Activated CD4-positive, alpha-beta T cell treated with anti-CD3 and anti-CD28 coated beads for 24 hours (primary cell): ENCODE measurements at places on chromosomes 7 and 10.

- no peak for DNase-seq
These were observed 66.4 kb downstream of the MGAM2 start for GRCh38 chr7:142177869-142178268.

GRCh38 chr7:157389951-157390730 lies 53.3 kb downstream of the DNAJB6 start:
- DNase-seq: no peak

DNA sequence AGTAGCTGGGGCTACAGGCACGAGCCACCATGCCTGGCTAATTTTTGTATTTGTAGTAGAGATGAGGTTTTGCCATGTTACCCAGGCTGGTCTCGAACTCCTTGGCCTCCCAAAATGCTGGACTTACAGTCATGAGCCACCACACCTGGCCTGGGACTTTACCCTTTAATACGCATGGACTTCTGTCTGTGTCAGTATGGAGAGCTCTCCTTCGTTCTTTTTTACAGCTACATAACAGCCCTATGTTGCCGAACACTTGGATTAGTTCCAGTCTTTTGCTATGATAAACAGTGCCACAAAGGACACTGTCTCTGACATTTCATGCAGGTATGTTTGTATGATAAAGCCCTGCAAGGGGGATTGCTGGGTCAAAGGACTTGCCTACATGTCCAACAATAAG lies 10.9 kb upstream of the OAT start:
- DNase-seq: no peak

GRCh38 chr7:85828614-85829013 lies 641.8 kb upstream of the SEMA3D start:
- no peak for DNase-seq

DNA sequence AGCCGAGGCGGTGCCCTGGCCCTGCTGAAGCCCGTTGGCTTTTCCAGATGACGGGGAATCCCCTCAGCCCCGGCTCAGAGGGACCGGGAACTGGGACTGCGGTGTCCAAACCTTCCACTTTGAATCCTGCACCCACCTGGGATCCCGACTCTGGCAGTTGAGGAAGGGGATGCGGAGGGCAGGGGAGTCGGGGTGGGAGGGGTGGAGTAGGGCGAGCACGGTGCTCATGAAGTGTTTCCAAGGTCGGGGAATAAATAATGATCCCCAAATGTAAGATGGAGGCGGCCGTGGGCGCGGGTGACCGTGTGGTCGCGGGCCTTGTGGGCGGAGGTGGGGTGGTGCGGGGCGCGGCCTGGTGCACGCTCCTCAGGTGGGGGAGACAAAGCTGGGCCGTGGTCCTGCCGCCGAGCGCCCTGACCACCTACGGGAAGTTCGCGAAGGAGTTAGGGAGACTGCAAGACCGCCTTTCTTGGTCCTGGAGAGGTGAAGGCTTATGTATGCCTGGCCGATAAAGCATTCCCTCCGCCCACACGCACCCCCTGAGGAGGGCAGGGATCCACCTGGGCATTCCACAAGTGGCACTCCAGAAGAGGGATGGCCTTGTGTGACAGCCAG lies 1.4 kb downstream of the MTURN start:
- DNase-seq: no peak

DNA sequence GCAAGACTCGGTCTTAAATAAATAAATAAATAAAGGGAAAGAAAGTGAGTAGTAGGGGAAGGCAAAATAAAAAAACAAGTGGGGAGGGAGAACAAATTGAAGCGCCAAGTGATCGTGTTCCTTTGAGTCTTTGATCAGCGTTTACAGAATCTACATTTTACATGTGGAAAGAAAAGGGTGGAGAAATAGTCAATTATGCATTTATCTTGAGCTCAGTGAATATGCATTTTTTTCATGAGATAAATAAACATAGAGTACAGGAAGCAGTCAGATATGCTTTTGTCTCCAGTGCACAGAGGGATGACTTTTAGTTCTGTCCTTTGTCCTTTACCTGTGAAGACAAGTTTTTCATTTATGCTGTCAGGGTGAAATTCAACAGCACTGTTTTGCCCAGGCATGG lies 6.1 kb upstream of the GUSB start:
- DNase-seq: no peak

GRCh38 chr7:144725070-144725469 lies 110.8 kb downstream of the TPK1 start:
- DNase-seq: no peak

- no peak for DNase-seq
These were observed 102.0 kb downstream of the PKD1L1 start for GRCh38 chr7:47846138-47846836.

DNA sequence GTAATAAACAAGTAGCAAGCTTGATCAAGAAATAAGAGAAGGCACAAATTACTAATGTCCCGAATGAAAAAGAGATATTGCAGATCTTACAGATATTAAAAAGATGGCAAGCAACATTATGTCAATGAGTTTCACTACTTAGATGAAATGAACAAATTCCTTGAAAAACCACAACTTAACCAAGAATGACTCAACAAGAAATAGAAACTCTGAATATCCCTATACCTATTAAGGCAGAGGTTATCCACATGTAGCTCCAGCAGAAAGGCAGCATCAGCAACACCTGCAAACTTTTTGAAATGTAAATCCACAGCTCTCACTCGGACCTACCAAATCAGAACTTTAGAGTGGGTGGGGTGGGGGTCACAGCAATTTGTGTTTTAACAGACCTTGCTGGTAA lies 33.6 kb downstream of the PDE1C start:
- no peak for DNase-seq

DNA sequence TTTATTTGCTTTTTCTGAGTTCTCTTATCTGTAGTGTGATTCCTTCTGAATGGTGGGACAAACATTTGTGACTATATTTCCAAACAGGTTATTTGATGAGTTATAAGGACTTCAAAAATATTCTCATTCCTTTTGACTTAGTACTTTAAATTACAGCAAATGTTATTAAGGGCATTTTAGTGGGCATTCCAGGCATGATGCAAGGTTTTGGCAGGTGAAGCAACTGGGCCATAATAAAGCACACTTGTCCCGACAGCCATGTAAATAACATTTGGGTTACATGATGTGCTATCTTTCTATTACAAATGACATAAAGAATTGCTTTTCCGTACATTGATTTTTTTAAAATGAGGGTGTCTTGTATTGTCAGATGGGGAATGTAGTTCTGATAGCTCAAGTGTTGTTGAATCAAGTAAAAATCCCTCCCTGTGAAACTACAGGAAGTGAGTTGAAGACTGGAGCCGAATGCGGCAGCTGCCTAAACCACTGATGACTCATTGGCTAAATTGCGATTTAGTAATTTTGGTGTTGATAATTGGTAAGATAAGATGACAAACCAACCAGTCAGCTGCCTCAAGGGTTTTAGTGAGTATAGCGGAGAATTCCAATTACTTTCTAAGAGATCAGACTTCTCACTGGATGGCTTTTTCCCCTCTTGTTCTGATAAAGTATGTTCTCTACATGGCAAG lies 231.3 kb upstream of the NPY start:
- no peak for DNase-seq

GRCh38 chr10:74738052-74738451 lies 88.3 kb upstream of the KAT6B start:
- no peak for DNase-seq

DNA sequence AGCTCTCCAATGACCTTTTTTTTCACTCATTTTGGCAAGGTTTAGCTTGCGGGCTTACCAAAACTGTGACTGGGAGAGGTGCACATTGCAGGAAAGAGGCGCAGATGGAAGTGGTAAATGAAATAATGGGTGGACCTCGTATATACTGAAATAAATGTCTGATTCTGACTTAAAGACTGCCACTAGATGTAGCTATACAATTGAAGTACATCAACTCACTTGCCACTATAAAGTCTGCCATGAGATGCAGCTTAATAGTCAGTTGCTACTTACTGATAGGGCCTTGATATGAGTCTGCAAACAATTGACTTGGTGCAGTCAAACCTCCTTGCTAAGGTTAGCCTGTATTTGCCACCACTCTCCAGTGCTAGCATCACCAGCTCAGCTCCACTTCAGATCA lies 525.9 kb upstream of the MBL2 start:
- DNase-seq: no peak

DNA sequence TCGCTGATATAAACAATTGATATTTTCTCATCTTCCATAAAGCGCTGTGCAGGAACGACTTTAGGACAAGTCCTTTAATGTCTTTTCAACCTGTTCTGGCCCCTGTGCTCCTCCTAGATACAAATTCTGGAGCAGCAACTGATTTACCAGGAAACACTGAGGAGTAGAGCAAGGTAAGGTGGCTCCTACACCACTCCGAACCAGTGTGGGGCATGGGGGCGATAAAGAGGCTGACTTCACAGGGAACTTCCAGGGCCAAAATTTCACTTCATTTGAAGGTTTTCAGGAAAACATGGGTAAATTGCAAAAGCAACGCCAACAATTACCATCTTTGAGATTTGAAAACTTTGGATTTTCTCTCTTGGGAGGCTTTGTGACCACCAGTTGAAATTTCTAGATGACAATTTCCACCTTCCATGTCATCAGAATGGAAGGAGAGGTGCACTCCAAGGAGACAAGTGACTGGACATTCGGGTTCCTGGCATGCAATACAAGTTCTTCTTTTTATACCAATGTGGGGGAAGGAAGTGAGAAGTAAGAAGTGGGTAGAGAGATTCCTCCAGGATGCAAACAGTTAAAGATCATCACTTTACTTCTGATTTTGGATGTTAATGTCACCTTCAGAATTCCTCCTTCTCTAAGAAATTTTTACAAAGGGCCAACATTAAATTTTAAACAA lies 118.5 kb downstream of the FAM107B start:
- no peak for DNase-seq
